Effector memory CD4-positive, alpha-beta T cell (primary cell): ENCODE measurements at places on chromosomes 1 and 21.

- DNase-seq: no peak
Measured at GRCh38 chr1:186155594-186155993, 219.5 kb downstream of the TPR start.

GRCh38 chr21:42315296-42315891 is at the start of gene TFF3:
Gene TFF3 (minus strand): TSS chr21:42315409. CDS start chr21:42315374, 35 bp downstream.
- no peak for DNase-seq

DNA sequence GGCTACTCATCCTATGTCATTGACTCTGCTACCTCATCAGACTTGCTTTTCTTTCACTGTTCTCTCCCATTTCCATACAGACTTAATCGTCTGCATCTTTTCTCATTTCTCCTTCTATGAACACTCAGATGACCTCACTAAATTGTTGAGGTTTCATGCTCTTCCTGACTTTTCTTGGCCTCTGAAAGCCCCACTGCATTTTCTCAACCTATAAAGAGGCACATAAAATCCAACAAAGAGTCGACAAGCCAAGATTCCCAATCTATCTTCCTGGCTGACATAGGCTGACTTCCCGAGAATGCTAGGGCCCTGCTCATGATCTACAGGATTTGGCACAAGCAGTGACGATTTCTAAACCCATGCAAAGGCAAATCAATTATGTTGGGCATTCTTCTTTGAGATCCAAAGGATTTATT is 280.8 kb upstream of the DPYD start:
- DNase-seq: no peak

DNA sequence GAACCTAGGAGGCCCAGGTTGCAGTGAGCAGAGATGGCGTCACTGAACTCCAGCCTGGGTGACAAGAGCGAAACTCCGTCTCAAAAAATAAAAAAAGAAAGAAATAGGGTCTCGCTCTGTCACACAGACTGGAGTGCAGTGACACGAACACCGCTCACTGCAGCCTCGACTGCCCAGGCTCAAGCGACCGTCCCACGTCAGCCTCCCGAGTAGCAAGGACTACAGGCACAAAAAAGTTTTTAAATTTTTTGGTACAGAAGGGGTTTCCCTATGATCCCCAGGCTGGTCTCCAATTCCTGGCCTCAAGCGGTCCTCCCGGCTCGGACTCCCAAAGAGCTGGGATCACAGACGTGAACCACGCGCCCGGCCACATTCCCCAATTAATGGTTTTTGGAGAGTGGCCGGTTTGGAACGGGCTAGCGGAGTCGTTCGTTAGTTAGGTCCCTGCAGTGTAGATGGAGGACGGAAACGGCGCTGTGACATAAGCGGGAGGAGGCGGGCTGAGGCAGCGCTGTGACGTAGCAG is 611 bp upstream of the GUK1 start:
- no peak for DNase-seq

DNA sequence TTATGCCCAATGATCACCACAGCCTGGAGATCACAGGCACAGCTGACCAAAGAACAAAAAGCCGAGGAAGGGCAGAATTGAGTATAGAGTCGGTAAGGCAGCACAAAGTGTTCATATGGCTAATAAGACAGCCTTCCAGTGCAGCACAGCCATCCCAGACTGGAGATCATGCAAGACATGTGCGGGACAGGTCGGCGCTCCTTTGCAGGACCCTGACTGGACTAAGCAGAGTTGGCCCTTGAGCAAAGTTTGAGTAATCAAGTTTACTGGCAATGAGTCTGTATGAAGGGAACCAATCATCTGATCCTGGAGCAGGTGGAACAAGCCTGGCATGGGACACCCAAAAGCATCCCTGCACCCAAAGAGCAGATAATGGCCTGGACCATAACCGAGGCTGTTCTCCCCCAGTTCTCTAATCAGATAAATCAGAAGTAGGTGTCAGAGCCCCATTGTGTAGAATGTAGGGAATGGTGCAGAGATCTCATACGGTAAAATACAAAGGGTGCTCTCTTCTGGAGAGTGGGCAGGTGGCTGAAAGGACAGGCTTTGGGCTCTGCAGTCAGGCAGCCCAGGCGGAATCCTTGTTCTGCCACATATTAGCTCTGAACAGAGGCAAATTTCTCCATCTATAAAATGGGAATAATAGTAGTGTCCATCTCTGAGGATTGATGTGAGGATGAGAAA is 10.7 kb upstream of the DNASE2B start:
- no peak for DNase-seq
